ENCODE measurements at places on chromosomes 6 and 20.

DNA sequence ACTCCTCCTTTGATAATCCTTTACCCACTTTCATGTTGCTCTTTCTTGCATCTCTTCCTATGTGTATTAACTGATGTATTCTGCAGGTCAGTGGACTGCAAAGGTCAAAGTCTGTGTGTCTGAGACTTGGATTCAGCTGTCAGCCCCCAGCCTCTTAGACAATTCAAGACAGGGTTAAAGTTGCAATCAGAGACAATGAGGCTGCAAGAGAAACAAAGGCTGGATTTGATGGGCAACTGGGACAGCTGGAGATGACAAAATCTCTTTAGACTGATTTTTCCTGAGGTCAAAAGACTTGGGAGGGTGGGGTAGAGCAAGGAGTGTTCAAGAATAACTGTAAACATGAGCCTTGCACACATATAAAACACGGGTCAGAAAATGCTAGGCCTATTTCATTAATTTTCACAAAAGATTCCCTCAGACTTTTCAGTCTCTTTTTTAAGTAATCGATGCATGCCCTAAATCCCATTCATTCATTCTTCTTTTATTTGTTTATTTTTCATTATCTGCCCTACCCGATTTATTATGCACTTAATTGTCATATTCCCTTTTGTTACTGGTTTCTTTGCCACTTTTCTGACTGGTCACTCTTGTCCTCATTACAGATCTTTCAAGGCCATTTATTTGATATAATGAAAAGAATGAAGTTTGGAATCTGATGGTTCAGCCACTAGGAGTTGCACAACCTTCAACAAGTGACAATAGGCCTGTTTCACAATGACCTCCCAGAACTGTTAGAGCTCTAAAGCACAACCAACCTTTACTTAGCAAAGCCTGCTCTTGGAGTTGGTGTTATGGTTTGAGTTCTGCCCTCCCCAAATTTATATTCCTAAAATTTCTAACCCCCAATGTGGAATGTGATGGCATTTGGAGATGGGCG is 33.8 kb upstream of the AKAP12 start:
- no peak for DNase-seq

DNA sequence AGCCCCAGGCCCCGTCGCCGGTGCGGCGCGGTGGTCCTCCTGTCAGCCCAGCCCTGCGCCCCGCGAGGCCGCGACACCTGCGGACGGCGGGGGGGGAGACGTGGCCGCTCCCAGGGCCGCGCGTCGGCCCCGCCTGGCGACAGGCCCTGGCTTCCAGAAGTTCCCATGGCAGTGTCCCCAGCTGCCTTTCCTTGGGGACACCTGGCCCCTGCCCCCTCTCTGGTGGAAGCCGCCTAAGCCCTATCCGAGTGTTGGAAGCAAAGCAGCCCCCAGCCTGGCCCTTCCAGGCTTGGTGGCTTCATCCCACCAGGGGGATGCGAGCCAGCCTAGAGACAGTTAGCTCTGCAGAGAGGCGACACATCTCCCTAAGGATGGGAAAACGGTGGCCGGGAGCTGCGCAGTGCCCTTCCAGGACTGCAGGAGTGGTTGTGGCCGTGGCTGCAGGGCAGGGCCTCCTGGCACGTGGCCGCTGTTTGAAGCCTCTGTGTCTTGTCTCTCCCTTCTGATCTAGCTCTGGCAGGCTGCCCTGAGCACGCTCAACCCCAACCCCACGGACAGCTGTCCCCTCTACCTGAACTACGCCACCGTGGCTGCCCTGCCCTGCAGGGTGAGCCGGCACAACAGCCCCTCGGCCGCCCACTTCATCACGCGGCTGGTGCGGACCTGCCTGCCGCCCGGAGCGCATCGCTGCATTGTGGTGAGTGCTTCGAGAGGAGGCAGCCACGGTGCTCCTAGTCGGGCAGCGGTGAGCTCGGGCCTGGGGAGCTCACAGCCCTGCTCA is 816 bp downstream of the NPEPL1 start:
- DNase-seq, result peak; percentile 26

GRCh38 chr6:131257104-131257503 is 121.8 kb downstream of the AKAP7 start:
- DNase-seq, result no peak

- DNase-seq, result no peak
Observed at GRCh38 chr20:10625641-10626040, 48.2 kb downstream of the JAG1 start.

GRCh38 chr6:144847916-144848315 is 562.8 kb downstream of the UTRN start:
- no peak for DNase-seq

GRCh38 chr6:29097803-29098202 is 1.5 kb upstream of the OR2J1 start:
- no peak for DNase-seq

- no peak for DNase-seq
Observed at GRCh38 chr6:30691208-30691847, 544 bp upstream of the NRM start.

- no peak for DNase-seq
Observed at GRCh38 chr6:72844614-72845013, 222.8 kb downstream of the KCNQ5 start.

DNA sequence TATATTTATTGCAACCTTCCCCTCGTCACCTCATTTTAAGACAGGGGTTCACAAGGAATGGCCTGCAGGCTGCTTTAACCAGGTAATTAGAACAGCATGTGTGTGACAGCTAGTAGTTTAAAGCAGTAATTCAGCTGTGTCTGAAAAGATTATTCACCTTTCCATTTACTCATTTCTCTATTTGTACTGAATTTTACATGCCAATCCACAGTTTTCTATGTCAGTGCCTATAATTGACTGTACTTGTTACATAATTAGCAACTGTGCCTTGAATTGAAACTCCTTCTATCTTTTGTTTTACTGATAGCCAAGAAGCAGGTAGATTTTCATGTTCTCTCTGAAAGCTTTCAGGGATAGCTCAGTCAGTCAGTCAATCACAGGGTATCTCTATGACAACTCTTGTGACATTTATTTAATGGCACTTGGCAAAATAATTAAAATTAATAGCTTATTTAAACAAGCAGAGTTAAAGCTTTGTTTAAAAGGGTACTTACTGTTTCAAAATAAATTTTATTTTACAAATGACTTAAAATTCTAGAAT is 214.0 kb downstream of the ZFAND3 start:
- DNase-seq, result no peak

GRCh38 chr6:35402136-35402855 is 49.8 kb upstream of the FANCE start:
- no peak for DNase-seq

DNA sequence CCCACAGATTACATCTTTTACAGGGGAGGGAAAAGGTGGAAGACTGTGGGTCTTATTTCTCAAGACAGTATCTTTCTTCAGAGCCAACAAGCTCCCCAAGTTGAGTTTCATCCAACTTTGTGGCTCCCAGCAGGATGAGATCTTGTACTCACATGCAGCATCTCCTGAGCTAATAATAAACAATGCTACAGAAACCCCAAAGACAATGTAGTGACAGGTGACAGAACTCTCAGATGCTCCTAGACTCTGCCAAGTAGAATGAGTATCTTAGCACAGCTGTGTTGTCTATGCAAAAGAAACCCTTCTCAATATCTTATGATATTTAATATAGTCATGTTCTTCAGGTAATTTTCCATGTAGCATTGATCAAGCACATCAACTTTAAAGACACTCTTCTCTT is 90.0 kb downstream of the TBX18 start:
- DNase-seq, result no peak

DNA sequence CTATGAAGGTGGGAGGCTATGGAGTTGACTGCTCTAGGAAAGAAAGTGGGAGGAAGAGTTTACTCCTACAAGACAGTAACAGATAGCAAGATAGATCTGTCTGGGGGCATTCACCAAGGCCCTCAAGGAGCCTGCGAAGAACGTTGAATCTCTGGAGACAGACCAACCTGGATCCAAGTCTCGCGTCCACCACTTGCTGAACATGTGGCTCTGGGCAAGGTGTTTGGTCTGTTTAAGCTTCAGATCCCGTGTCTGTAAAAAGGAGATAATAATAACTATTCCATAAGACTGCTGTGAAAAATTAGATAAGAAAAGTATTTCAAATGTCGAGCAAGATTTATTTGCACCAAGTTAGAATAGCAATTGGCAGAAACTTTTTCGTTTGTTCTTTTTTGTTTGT is 8.1 kb upstream of the EEF1A1 start:
- no peak for DNase-seq

DNA sequence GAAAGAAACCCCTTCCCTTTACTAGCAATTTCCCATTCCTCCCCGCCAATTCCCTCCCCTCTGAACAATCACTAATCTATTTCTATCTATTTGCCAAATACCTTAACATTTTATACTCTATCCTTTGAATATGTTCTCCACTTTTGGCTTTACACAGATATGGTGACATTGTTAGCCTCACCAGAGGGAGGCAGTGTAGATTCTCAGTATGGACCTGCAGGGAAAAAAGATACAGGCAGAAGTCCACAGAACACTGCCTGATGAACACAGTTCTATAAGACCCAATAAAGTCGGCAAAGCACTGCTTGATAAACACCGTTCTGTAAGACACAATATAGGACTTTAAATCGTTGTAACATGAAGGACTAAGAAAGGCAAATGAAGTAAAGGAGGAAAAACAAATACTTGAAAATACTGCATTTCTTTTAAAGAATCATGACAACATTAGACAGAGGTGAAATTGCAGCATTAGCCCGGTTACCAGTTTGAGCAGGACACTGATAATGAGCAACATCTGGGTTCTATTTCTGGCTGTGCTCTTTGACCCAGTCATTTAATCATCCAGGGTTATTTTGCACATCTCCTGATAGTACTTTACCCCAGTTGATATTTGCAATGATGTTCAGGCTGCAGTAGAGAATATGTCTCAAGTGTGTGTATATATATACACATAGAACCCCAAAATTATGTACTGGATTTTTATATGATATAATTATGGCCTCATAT is 296.8 kb downstream of the UTRN start:
- peak; percentile 47 for DNase-seq

- no peak for DNase-seq
Observed at GRCh38 chr20:44542890-44543289, 21.0 kb upstream of the SERINC3 start.

DNA sequence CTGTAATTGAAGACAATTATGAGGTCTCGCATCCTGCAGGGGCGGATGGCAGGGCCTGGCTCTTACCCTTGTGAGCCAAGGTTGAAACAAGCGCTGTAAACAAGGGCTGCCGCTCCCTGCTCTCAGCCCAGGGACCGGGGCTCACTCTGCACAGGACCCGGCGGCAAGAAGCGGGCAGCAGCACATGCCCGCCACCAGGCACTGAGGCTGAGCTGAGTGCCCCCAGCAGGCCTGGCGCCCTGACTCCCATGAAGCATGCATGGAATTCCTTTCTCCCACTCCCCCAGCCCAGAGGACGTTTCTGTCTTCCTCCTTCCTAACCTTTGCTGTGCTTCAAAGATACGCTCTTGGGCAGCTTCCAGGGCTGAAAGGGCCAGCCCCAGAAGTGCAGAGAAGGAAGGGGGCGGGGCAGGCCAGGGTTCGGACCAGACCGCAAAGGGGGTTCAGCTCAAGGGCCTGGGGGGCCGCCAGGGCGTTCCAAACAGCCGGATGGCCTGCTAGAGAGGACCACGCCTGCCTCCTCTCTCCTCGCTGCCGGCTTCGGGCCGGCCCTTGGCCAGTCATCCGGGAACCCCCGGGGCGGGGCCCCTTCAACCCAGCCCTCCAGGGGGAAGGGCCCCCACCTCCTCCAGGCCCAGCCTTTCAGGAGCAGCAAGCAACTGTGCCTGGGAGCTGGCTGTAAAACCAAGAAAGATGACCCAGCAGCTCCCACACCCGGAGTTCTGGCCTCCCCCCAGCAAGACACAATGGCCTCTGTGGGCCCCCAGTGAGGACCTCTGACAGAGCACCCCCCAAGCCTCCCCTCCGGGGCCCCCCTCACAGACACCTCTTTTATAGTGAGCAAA is 109.9 kb downstream of the NOL4L start:
- no peak for DNase-seq

DNA sequence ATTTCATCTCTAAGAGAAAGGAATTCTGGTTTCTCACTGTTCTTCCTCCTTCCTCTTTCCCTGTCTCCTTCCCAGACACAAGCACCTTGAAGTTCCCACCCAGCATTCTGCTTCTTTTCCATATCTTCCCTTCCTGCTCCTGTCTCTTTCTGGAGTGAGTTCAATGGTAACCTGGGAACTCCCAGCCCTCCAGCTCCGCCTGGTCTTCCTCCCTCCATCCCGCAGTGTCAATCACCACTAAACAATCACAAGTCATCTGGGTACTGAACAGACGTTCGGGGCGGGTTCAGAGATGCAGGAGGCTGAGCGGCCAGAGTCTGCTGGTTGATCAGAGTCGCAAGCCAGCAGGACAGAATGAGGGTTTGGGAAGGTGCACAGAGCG is 7.7 kb downstream of the TTBK1 start:
- DNase-seq, result peak; percentile 35
